ENCODE measurements at places on chromosomes 12 and 14.

- DNase-seq: no peak
These were observed 3.4 kb upstream of the FBXO34 start for GRCh38 chr14:55267820-55268219.

GRCh38 chr12:54658306-54659264, 10.4 kb upstream of the DCD start:
- DNase-seq: peak; percentile 84

- no peak for DNase-seq
These were observed 1070.7 kb upstream of the NOVA1 start for GRCh38 chr14:27668531-27668930.

DNA sequence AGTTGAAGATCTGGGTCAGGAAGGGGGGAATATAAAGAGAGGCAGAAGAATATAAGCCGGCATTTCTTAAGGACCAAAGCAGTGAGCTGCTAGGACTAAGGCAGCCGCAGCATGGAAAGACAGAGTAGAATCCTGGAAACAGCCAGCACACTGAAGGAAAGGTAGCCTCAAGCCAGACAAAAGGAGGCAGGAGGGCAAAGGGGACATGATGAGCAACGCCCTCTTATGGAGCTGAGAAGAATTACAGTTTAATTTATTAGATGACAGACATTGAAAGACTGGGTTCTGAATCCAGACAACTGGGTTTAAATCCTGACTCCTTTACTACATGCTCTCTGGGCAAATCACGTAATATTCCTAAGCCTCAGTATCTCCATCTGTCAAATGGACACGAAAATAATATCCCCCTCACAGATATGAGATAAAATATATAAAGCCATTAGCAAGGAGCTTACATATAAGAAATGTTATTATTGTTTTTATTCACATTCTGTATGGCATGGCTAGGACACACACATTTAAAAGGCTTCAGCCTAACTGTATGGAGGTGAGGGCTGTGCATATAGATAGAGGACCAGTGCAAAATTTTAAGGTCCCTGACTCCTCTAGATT, 8.1 kb upstream of the PCED1B start:
- DNase-seq: peak; percentile 60

DNA sequence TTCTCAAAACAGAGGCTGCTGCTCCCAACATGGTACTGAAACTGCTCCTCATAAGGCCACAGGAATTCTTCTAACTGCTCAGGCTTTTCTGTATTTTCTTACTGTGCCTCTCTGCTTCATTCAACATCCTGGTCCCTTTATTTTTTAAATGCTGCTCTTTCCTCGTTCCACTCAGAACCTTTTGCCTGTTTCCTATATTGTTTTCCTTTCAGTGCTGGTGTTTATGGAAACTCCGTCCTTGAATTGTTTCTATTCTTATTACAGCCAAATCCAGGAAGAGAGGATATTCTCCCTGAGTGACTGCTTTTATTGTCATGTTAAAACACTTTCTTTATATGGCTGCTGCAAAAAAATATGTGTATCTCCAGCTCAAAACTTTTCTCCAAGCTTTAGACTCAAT, 173.0 kb upstream of the E2F7 start:
- no peak for DNase-seq

DNA sequence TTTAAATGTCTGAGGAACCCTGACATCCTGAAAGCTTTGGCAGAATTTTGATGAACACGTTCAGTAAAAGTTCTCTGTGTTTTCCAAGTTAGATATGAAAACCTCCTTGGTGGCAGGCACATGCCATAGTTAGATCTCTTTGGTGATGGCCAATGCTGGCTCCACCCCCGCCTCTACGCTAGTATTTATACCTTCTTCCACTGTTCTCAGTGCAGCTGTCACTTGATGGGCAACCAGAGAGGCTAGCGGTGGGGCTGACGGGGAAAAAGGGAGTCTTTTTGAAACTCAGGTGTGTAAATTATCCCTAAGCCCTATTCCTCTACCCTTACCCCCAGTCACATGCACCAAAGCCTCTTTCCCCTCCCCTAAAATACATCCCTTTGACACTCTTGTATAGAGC, 32.1 kb downstream of the PPP1R36 start:
- no peak for DNase-seq

- DNase-seq: peak; percentile 94
These were observed 10.0 kb downstream of the LRCOL1 start for GRCh38 chr12:132600048-132601032.

- no peak for DNase-seq
These were observed 10.6 kb upstream of the ANO6 start for GRCh38 chr12:45205165-45205825.

GRCh38 chr12:45886685-45887084, 103.7 kb downstream of the SCAF11 start:
- no peak for DNase-seq

GRCh38 chr14:60756847-60757246, 22.3 kb downstream of the MNAT1 start:
- no peak for DNase-seq

GRCh38 chr12:124898923-124899294, 15.5 kb downstream of the UBC start:
- no peak for DNase-seq

DNA sequence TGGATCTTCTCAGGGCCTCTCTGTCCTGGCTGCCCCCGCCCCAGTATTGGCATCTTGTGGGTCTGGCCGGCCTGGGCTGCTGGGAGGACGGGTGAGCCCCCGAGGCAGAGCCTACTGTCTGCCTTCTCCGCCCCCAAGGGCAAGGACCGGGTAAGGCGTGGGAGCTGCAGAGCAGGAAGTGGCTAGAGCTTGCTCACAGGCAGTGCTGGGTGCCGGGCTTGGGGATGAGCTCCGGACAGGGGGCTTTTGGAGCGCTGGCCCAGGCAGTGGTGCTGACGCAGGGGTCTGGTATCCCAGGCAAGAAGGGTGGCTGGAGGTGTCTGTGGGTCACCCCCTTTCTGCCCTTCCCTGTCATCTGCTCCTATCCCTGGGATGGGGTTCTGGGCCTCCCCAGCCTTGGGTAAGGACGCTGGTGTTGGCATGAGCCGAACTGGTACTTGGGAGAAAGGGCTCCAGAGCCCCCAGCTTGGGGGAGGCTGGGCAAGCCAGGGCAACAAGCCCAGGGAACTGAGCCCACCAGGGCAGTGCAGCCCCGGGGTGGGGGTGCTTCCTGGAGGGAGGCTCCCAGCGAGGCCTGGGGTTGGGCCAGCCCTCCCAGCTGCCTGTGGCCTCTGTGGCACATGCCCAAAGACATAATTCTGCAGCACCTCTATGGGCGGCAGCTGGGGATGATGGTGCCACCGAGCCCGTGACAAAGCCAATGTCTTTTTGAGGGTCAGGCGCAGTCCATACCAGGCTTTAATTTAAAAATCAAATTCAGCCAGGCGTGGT, 126.3 kb downstream of the KIF26A start:
- DNase-seq: peak; percentile 54

GRCh38 chr12:13373131-13373530, 176.6 kb downstream of the EMP1 start:
- no peak for DNase-seq

- no peak for DNase-seq
These were observed 2.4 kb upstream of the ERC1 start for GRCh38 chr12:988646-989045.

DNA sequence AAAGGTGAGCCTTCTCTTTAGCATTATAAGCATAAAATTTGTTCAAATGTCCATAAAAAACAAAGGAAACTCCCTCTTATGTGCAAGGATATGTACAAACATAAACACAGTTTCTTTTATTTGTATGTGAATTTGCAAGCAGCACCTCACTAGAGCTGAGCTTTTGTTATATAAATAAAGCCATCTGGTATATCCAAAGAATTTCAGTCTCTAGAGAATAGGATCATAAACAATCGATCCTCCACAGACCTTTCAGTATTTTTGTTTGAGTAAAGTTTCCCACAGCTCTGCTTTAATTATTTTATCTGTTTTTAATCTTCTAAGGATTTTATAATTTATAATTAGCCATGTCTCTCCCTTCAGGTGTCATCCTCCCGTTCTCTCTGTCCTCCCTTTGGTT, 89.2 kb downstream of the OTOGL start:
- DNase-seq: no peak

DNA sequence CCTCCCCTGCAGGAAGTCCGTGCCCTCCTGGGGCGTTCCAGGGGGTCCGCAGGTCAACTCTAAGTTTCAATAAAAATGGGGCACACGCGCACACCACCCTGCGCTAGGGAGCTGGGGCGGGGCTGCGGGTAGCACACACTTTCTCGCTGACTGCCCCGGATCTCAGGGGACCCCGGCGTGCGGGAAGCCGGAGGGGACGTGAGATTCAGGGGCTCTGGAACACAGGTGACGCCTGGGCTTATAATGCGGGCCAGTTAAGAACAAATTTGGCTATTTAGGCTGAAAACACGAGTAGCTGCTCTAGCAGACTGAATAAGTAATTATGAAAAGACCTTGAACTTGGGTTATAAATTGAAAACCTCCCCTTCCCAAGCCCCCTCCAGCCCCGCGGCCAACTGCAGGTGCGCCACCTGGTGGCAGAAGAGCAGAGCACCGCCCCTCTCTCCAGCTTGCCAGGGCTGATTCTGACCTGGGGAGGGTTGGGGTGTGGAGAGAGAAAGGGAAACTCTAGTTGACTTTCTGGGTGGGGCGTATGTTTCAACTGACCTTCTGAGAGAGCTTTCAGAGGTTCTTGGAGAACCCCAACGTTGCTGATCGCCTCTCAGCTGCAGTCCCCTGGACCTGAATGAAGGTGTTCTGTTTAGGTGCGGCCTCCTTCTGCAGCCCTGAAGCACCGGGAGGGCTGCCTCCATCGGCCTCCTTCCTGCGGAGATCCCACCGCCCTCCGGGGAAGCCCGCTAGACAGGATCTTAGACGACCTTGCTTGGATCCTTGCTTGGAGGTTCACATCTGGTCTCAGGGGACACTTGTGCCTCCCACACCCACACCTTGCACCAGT, 118.4 kb upstream of the EVL start:
- peak; percentile 94 for DNase-seq

DNA sequence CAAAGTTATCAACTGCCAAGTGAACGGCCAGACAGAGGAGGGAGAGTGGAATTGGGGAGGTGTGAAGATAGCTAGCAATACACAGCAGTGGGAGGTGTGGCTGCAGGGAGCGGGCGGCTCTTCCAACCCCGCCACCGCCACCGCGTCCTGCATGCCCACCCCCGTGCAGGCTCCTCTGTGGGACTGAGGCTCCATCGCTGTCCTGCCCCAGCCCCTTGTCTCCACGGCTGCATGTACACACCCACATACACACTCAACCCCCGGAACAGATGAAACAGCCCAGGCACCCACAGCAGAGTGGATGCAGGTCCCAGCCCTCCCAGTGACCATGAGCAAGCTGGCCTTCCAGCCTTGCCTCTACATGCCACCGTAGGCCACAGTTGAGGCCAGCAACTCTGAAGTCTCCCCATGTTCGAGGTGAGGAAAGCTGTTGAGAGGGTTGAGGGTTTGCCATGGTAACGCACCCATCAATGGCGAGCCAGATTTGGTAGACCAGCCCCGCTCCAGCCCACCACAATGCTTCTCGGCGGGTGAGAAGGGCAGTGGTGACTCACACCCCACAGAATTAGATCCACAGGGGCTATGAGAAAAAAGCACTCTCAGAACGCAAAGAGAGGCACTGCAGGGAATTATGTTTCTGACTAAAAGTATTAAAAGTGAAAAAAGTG, 39.3 kb downstream of the PITPNM2 start:
- DNase-seq: no peak

GRCh38 chr12:113322343-113322742, 12.6 kb downstream of the SLC8B1 start:
- no peak for DNase-seq

- no peak for DNase-seq
These were observed 661.0 kb downstream of the GALC start for GRCh38 chr14:87331991-87332390.

DNA sequence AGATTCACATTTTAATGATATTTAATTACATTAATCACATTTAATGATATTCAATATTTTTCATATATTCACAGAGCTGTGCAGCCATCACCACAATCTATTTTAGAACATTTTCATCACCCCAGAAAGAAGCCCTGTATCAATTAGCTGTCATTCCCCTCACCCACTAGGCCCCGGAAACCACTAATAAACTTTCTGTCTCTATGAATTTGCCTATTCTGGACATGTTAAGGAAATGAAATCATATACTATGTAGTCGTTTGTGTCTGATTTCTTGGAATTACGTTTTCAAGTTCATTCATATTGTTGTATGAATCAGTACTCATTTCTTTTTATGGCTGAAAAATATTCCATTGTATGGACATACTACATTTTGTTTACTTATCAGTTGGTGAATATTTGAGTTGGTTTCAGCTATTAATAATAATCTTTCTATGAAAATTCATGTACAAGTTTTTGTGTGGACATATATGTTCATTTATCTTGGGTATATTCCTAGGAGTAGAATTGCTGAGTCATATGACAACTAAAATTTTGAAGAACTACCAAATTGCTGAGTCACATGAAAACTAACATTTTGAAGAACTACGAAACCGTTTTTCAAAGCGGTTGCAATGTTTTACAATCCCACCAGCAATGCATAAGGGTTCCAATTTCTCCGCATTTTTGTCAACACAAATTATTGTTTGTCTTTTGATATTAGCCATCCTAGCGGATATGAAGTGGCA, 11.7 kb upstream of the OTOGL start:
- DNase-seq: no peak

DNA sequence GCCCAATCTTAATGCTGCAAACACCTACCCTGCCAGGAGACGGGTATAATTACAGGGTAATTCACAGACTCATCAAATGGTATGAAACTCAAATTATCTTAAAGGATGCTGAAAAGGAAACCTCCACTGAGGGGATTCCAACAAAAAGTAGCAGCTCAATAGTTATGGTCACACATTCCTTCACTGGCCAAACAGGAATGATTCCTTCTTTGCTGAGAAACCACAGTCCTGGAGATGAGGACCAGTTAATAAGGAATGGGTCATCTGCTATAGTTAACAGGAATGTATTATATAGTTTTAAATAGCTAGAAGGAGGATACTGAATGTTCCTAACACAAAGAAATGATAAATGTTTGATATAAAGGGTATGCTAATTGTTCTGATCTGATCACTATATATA, 136.9 kb downstream of the STXBP6 start:
- DNase-seq: no peak

DNA sequence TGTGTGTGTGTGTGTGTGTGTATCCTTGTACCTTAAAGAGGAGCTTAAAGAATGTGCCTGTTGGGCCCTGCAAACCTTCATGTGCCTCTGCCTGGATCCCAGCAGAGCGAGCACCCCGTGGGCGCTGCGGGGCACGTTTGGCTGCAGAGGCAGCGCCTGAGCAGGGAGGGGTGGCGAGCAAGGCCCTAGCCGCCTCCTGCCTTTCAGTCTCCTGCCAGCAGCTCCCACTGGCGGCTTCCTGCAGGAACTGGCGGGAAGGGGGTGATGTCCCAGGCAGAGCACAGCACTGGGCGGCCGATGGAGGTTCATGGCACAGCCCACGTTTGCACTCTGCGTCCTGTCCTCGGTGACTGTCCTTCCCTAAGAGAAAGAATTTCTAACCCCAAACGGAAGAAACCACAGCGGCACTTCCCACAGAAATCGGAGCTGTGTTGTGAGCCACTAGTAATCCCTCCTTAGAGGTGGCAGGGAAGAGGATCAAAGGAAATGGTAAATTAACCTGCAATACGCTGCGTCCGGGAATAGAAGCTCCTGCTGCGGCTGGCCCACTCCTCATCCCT, 19.8 kb downstream of the ZBTB42 start:
- peak; percentile 92 for DNase-seq

GRCh38 chr12:1117970-1118563, 127.0 kb downstream of the ERC1 start:
- peak; percentile 11 for DNase-seq
